Activated CD8-positive, alpha-beta memory T cell treated with anti-CD3 and anti-CD28 coated beads for 1 hour (primary cell): ENCODE measurements at places on chromosomes 3 and 15.

- DNase-seq = no peak
Observed at GRCh38 chr3:25156626-25157025, 271.4 kb upstream of the RARB start.

GRCh38 chr3:69838696-69839515, 99.6 kb downstream of the MITF start:
- no peak for DNase-seq

DNA sequence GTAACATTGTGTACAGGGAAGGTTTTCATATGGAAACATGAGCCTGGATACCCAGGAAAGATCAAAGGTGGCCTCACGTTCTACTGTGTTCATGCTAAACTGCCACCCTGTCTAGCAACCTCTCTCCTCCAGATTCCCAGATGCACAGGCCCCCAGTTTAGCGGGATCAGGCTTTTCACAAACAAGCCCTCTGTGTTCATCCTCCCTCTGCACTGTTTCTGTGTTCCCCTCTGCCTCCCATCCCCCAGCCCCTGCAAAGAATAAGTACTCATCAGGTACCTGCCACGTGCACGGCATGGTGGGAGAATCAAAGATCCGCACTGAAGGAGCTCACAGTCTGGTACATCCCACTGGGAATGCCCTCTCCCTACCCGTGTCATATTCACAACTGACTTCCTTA, 46.1 kb downstream of the TMEM266 start:
- DNase-seq = no peak

DNA sequence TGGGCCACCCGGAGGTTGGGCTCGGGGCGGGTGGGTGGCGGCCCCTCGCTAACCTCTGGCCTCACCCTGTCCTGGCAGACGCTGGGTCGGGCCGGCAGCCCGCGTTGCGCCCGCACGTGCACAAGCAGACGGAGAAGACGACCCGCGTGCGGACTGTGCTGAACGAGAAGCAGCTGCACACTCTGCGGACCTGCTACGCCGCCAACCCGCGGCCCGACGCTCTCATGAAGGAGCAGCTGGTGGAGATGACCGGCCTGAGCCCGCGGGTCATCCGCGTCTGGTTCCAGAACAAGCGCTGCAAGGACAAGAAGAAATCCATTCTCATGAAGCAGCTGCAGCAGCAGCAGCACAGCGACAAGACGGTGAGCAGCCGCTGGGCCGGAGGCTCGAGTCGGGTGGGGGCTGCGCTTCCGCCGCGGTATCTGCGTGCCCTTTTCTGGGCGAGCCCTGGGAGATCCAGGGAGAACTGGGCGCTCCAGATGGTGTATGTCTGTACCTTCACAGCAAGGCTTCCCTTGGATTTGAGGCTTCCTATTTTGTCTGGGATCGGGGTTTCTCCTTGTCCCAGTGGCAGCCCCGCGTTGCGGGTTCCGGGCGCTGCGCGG, 3.7 kb downstream of the ISL2 start:
- DNase-seq = no peak

DNA sequence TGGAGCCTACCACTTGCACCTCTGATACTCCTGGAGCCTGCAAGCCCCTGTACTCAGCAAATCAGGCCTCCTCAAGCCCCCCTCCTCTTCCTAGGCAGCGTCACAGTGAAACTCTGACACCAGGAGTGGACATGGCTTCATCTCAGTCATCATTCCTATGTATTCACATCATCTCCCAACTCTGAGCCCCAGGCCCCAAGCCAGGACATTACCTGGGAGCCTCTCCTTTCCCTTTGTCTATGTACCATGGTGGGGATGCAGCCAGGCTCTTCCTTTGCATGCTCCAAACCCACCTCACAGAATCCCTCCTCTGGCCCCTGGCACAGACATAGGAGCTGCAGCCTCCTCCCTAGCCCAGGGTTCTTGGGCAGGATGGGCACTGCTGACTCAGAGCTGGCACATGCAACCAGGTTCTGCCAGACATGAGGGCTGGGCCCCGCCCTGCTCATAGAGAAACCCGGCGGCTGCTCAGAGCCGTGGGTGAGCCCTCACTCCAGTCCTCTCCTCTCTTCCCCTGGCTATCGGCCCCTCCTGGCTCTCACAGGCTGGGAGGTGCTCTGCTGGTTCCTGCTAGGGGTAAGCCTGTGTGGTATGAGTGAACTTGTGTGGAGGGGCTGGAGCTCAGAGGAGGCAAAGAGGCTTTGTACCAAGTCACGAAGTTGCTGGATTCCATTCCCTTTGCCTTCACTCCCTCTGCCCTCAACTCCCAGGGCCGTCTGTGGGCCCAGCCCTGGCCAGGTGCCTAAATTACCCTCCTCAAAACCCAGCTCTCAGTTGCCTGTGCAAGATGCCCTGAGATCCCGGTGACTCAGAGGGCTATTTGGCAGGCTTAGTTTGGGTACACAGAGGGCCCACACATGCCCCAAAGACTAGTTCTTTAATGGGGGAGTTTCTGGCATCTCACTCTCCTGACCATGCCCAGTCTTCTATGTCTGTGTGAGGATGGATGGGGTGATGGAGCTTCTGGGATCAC, 1.9 kb upstream of the PLCD1 start:
- no peak for DNase-seq

- no peak for DNase-seq
Observed at GRCh38 chr15:77546870-77547269, 85.8 kb downstream of the LINGO1 start.

GRCh38 chr3:45103753-45104714, 42.1 kb downstream of the CDCP1 start:
- no peak for DNase-seq

GRCh38 chr3:194450341-194450740, 36.5 kb downstream of the ATP13A3 start:
- DNase-seq = no peak

GRCh38 chr15:78127882-78128281, 3.4 kb downstream of the CIB2 start:
- DNase-seq = no peak

GRCh38 chr3:125515421-125515820, 4.6 kb downstream of the SNX4 start:
- DNase-seq = no peak
